ENCODE measurements at places on chromosomes 16 and 17.

DNA sequence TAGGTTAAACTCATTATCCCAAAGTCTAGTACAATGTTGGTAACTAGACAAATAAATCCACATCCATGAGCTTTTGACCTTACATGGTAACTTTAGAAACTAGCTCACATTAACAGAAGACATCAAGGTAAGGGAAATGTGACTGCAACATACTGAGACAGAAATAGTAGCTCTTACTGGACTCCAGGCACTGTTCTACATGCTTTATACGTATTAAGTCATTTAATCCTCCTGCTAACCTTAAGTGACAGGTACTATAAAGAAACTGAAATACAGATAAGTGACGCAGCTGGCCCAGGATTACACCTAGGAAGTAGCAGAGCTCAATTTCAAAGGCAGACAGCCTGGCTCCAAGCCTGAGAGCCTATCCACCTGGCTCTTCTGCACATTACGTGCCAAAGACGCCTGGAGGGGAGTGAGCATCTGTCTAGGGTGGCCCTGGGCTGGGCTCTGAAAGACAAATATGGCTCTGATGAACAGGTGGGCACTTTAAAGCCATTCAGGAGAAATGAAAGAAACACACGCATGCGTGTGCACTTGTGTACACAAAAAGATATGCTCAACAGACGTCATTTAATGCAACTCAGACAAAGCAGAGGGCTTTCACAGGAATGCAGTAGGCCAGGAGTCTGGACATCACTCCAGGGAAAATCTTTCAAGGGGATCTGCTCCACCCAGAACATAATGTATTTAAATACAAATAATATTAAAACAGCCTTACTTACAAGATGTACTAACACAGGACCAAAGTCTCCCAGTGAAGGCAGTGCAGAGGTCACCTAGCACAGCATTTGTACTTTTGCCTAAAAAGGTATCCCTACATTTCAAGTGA lies 4.4 kb downstream of the ZC3H7A start:
- DNase-seq = no peak

GRCh38 chr17:57273490-57273889 lies 17.2 kb downstream of the MSI2 start:
- no peak for DNase-seq

DNA sequence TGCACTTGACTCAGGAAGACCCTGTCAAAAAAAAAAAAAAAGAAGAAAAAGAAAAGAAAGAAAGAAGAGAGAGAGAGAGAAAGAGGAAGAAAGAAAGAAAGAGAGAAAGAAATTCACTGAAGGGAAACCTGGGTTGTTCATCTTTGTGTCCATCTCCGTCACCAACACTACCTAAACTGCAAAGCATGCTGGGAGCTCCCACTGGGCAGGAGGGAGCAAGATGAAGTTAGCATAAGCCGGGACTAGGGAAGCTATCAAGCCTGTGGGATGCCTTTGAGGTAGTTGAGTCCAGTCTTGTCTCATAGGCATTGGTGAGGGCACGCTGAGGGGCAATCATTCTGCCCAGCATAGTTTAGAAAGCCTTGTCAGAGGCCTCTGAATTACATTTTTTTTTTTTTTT lies 7.6 kb upstream of the CBFB start:
- no peak for DNase-seq

GRCh38 chr16:31250782-31251384 lies 8.9 kb upstream of the ITGAM start:
- no peak for DNase-seq

DNA sequence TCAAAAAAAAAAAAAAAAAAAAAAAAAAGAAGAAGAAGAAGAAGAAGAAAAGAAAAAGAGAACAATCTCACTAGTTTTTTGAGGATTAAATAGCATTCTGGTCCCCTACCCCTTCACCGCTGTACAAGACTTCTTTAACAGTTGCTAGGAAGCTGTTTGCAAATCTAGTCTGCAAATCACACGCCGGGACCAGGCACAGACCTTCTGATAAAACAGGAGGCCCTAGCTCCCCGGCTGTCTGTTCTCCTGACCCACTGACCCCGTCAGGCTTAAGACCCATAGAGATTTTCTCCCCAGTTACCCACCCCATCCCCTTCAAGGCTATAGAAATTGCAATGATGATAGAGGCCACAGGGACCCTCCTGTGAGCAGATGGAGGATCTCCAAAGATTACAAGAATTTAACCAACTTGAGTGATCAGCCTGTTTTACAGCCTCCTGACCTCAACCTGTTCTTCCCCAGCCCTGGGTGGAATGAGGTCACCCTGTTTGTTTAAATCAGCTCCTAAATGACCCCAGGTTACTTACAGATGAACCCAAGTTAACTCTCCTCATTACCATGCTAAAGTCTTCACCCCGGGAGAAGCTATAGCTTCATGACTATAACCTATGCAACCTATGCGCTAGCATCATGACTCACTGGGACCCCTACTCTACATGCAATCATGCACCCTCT lies 11.8 kb upstream of the SULT1A1 start:
- no peak for DNase-seq

DNA sequence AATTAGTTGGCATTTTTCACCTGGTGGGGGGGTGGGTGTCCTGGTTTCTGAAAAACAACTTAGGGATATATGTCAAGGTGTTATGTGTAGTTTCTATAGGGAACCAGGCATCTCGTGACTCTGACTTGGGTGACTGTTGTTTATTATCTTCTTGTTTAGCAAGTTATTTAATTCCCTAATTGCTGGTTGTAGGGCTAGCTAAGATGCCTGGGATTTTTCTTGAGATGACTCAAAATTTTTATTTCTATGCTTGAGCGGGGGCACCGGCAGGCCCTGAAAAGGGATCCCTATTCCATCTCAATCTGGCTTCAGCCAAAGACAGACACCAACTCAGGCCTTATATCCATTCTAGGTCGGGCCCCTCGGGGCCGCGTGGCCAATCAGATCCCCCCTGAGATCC lies 3.2 kb downstream of the DPH1 start:
- DNase-seq = peak; percentile 33

DNA sequence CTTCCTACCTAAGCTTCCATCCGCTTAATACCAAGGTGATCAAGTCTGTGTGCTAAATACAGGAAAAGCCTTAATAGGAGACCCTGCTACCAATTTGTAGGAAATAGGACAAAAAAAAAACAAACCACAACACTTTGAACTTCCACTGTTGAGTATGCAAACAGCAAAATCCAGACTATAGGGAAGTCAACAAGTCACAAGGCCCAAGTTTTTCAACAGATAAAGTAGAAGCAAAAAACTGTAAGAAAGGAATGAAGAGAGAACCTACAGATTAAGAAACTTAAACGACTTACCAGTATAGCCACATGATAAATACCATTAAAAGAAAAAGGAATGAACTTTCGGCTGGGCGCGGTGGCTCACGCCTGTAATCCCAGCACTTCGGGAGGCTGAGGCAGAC lies 7.4 kb downstream of the USP22 start:
- DNase-seq = no peak

- peak; percentile 62 for DNase-seq
These were observed 5.2 kb downstream of the OMG start for GRCh38 chr17:31291820-31292219.

All from fibroblast of skin of abdomen (primary cell).